ENCODE measurements at places on chromosomes 4 and X. TPM values are rescaled to one million over a fixed set of nuclear protein-coding genes. Genes with fewer than 3 reads are reported as not detected.

The RNF128 gene
- total RNA-seq: not detected

The S100P gene
- total RNA-seq: 1.9 TPM

The OSTC gene
- 50.5 TPM for total RNA-seq

The ZNF595 gene
- total RNA-seq: 24.6 TPM

The POU3F4 gene
- not detected for total RNA-seq

The MCF2 gene
- 0.34 TPM for total RNA-seq

The BRS3 gene
- total RNA-seq: not detected

The SOX3 gene
- total RNA-seq: not detected

The HTRA3 gene
- not detected for total RNA-seq

The BEX3 gene
- total RNA-seq: 22.0 TPM

The NLGN3 gene
- 0.78 TPM for total RNA-seq

Measured in activated CD4-positive, alpha-beta T cell treated with anti-CD3 and anti-CD28 coated beads for 36 hours (primary cell).